ENCODE measurements at places on chromosomes 13 and 19.

GRCh38 chr13:109243311-109243951 is 543.0 kb downstream of the IRS2 start:
- no peak for DNase-seq

GRCh38 chr19:51387924-51388389 is at the start of gene LIM2:
LIM2 (minus strand) TSS chr19:51387974; CDS start chr19:51387443, 531 bp downstream.
- DNase-seq, result no peak

GRCh38 chr19:55601084-55601483 is 996 bp downstream of the ZNF524 start:
- DNase-seq, result no peak

- no peak for DNase-seq
Measured at GRCh38 chr13:88676016-88676415, 1004.8 kb downstream of the SLITRK5 start.

- no peak for DNase-seq
Measured at GRCh38 chr19:18696023-18696422, 12.5 kb downstream of the CRTC1 start.

GRCh38 chr19:8004723-8005513 is 523 bp downstream of the ELAVL1 start:
- DNase-seq, result no peak

DNA sequence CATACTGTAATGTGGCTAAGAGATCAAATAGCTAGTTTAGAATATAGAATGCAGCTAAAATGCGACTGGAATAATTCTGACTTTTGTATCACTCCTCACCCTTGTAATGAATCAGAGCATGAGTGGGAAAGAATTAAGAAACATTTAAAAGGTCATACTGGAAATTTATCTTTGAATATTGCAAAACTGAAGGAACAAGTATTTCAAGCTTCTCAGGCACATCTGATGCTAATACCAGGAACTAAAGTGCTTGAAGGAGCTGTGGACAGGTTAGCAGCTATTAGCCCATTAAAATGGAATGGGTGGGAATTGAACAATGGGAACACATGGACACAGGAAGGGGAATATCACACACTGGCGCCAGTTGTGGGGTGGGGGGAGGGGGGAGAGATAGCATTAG is 144.2 kb upstream of the ZNF91 start:
- DNase-seq, result no peak

- DNase-seq, result no peak
Measured at GRCh38 chr13:42964761-42965161, 27.3 kb downstream of the EPSTI1 start.

DNA sequence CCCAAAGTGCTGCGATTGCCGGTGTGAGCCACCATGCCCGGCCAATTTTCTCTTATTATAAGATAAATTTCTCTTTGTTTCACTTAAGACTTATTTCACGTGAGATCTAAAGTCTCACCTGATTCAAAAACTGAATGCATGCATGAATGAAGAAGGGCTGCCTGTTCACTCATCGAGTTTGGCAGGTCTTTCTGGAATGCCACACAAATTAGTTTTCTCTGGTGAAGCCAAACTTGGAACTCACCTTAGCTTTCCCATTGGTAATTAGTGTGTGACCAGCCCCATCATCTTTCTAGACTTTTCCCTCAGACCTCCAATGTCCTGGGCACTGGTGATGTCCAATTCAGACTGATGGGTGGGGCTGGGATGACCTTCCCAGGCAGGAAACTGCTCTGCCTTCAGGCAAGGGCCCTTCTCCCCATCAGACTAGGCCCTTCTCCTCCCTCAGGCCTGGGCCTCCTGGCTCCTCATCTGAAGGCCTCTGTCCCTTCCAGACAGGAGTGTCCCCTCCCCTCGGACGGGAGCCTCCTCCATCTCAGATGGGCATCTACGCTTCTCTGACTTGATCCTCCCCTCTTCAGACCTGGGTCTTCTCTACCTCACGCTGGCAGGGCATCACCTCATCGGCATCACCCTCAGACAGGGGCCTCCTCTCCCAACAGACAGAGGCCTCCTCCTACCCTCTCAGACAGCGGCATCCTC is 14.4 kb downstream of the C3 start:
- DNase-seq, result no peak

DNA sequence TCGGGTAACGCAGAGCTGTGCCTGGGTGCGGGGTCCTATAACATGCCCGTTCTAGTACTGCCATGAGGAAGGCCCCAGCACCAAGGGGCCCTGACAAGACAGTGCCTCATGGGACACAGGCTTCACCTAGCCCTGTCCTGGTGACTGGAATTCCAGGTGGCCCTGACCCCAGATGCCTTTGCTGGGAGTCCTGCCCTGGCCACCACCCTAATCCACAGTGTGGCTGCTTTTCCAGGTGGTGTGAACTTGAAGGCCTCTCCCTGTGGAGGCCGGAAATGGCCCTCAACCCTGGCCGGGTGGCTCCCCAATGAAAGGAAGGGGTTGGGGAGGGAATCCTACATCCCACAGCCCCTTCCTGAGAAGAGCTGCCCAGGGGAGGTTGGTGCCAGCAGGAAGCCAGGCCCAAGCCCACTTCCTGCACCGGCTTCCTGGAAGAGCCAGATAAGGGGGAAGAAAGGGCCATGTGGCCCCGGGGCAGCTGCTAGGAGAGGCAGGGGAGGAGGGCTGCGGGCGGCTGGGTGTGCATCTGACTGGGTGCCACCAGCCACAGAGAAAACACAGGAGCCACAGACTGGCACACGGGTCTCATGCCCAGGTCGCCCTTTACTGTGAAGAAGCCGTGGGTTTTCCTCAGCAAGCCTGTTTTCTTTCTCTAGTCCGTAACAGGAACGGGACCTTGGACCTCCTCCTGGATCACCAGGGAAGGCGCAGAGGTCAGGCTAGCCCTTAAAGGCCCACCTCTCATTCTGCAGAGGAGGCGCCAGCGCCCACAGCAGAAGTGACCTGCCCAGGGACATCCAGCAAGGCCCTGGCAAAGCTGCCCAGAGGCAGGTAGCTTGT is 4.7 kb downstream of the LSM4 start:
- no peak for DNase-seq

- no peak for DNase-seq
Measured at GRCh38 chr19:45104658-45105349, 11.8 kb downstream of the PPP1R37 start.

DNA sequence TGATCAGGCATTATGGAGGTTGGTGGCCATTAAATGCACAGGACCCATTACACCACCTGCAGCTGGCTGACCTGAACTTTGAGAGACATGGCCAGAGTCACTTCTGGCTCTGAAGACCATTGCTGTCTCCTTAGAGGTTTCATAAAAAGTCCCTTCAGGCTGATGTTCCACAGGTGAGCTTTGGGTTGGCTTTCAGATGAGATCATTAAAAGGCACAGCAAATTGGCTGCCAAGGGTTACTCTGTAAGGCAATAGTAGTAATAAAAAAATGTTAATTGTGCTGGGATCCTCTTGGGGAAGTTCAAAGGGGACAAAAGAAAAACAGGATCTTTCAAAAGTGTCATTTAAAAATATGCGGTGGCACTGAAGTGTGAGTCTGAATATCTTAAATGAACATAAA is 4.2 kb downstream of the OLFM4 start:
- DNase-seq, result no peak

- no peak for DNase-seq
Measured at GRCh38 chr13:80955501-80955900, 614.6 kb upstream of the SPRY2 start.

DNA sequence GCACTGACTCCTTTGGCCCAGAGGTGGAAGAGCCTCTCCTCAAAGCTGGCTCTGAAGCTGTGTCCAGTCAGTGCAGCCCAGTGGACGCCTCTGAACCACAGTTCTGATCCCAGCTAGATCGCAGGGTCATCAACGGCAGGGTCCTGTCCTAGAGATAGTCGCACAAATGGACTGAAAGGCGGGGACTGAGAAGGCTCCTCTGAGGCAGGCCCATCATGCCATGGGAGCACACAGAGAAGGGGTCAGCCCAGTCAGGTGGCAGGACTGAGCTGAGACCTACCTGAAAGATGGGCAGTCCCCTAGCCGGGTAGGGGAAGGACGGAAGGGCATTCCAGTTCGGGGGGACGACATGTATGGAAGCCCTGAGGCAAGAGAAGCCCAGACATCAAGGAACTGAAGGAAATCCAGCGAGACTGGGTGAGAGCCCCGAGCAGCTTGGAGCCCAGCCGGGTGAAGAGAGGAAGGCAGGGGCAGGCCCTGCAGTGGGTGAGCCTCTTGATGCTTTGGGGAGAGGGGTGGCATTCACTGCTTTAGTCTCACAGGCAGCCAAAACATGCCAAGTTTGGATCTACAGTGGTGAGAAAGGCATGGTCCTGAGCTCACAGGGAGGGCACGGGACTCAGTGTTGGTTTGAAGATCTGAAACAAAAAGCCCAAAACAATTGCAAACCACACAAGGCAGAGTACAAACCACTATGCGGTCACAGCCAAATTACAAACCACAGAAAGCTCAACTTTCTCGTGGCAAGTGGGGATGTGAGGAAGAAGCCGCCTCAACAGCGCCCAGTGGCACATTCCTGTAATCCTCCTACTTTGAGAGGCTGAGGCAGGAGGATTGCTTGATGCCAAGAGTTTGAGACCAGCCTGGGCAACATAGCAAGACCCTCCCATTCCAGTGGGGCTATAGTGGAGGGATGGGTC is 10.0 kb downstream of the CALM3 start:
- peak; percentile 60 for DNase-seq

DNA sequence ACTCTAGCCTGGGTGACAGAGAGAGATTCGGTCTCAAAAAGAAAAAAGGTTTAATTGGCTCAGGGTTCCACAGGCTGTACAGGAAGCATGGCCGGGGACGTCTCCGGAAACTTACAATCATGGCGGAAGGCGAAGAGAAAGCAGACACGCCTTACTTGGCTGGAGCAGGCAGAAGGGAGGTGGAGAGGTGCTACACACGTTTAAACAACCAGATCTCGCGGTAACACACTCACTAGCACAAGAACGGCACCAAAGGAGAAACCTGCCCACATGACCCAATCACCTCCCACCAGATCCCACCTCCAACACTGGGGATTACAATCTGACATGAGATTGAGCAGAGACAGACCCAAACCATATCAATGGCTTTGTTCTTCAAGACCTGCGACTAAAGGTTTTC is 12.8 kb downstream of the CASP14 start:
- DNase-seq, result no peak

DNA sequence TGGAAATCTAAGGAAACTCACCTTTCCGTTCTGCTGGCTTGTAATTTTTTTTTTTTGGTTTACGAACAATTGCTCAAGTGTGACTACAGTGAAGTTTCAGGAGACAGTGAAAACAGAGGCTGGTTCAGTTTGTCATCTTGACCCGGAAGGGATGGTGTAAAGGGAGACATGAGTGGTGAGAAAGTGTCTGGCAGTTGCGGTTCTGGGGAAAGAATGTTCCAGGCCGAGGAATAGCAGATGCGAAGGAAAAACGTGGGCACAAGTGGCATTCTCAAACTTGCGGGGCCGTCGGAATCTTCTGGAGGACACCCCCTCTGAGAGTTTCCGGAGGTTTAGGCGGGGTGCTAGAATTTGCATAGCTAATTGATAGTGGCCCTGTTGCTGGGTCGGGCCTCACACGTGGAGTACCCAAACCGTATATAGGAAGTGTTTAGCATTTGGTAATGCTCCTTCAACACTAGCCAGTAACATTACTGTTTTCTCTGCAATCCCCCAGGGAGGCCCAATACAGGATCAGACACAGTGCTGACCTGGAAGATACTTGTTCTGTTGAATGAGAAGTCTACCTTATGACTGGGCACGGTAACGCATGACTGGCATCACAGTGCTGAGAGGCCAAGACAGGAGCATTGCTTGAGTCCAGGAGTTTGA is 2.8 kb upstream of the TNFSF9 start:
- no peak for DNase-seq

- no peak for DNase-seq
Measured at GRCh38 chr19:4436231-4436630, 21.4 kb downstream of the UBXN6 start.

- DNase-seq, result no peak
Measured at GRCh38 chr19:2385053-2385721, 25.1 kb downstream of the TMPRSS9 start.

- no peak for DNase-seq
Measured at GRCh38 chr13:111080642-111081041, 34.5 kb upstream of the ARHGEF7 start.

GRCh38 chr13:25800523-25800922 is 251.3 kb downstream of the SHISA2 start:
- no peak for DNase-seq

GRCh38 chr13:61975001-61975400 is 559.4 kb upstream of the PCDH20 start:
- no peak for DNase-seq

DNA sequence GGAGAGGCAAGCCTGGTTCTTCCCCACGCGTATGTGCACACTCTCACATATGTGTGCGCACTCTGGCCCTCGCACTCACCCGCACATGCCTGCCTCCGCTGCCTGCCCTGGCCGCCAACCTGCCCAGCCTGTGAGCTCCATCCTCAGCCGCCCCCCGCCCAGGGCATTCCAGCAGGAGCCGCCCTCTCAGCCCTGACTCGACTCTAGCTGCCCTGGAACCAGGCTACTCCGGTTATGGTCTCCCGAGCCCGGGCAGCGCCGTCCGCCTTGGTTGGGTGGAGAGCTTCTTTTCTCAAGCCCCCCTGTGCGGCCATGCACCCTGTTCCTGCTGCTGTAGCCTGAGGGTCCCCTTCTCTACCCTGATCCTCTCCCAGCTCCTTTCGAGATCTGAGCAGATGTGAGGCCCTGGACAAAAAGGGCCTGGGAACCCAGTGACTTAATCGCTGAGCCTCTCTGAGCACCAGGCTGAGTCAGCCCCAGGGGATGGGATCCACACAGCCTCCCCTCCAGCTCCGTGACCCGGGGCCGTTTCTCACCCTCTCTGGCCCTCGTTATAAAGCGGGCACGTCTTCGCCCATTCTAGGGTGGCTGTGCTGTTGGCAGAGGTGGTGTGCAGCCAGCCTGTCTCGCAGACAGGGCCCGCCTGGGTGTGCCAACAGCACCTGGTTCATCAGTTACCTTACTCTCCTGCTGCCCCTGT is 191.5 kb downstream of the TEX29 start:
- no peak for DNase-seq

DNA sequence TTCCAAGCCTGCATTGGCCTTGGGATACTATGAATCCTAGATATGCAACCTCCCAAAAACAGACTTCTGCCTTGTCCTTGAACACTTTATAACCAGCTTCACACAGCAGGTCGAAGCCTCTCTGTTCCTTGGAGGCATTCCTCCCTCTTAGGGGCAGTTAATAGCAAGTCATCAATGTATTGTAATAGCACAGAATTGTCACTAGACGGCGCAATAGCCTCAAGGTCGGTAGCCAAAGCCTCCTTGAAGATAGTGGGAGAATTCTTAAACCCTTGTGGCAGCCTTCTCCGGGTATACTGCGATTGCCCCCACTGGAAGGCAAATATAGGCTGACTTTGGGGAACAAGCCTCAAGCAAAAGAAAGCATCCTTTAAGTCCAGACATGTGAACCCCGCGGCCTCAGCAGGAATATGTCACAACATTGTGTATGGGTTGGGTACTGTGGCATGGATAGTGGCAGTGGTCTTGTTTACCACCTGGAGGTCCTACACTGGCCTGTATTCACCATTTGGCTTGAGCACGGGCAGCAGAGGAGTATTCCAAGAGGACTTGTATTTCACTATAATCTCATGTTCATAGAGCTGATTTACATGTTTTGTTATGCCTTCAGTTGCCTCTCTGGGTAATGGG is 61.1 kb downstream of the ZNF431 start:
- DNase-seq, result no peak
